A172 (cell line): ENCODE measurements at places on chromosomes 13 and 19. TPM values are rescaled to one million over a fixed set of nuclear protein-coding genes. Genes with fewer than 3 reads are reported as not detected.

DNA sequence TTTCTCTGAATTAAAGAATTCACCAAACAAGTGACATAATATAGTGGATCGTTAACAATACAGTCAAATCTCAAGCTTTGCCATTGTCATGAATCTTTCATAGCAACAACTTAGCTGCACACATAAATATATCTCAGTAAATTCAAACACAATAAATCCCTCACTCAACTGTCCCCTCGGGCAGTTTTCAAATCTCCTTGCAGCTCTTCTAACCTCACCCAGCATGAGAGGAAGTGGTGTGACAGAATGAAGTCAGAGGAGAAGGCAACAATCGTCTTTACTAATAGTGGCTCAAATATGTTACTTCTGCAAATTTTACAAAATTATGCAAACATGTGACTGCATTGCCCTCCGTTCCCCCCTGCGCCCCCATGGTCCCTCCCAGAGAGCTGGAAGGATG is 148.2 kb downstream of the RAP2A start:
- no peak for DNase-seq

The RDH8 gene
- total RNA-seq: not detected in 2 replicates

DNA sequence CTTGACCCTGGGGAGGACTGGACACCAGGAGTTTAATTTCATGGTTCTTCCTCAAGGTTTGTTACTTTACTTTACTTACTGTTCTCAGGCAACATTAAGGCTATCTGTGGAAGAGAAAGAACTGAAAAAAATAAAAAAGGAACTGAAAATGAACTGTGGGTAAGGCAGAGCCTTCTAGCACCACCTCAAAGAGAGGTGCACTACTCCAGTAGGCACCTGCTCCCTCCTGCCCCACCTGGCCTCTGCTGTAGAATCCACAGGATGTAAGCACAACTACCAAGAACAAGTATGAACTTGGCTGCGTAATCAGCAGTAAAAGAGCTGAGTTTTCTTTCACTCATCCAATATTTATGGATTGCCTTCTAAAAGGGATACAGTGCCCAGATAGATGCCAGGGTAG is 12.2 kb downstream of the ZNF112 start:
- no peak for DNase-seq

DNA sequence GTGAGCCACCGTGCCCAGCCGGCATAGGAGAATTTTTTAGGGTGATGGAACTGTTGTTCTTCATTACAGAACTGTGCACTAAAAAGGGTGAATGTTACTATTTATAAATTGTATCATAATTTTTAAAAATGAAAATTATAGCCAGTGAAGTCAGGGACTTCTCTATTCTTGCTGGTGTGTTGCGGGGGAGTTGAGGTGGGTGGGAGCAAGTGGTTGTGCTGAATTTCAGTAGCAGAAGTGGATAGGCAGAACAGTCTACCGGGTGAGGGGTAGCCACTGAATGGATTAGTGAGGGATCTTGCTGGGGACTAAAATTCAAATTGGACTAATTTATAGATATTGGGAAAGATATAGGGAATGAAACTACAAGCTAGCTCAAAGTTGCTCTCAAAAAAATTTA is 74.0 kb downstream of the CAB39L start:
- DNase-seq: no peak

GRCh38 chr13:73715114-73715910 is 418.9 kb downstream of the KLF12 start:
- no peak for DNase-seq

The KRTDAP gene
- total RNA-seq: not detected in 2 replicates

DNA sequence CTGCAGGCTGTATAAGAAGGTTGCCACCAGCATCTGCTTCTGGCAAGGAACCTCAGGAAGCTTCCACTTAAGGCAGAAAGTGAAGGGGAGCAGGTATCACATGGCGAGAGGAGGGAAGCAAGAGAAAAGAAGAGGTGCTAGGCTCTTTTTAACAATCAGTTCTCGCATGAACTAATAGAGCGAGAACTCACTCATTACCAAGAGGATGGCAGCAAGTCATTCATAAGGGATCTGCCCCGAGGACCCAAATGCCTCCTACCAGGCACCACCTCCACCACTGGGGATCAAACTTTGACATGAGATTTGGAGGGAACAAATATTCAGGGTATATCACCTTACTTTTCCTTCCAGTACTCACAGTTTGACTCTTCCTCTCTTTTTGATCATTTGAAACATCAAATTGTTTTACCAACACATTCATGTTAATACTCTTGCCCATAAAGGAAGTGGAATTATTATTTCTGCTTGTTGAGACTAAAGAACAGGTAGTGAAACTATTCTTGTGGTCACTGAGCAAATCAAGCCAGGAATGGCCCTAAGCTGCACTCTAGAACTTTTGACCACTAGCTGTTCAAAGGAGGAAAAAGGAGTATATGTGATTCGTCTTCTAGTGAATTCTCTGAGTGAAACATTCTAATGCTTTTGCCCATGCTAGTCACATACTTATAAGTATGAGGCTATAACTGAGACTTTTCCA is 45.0 kb downstream of the LACC1 start:
- DNase-seq: no peak

DNA sequence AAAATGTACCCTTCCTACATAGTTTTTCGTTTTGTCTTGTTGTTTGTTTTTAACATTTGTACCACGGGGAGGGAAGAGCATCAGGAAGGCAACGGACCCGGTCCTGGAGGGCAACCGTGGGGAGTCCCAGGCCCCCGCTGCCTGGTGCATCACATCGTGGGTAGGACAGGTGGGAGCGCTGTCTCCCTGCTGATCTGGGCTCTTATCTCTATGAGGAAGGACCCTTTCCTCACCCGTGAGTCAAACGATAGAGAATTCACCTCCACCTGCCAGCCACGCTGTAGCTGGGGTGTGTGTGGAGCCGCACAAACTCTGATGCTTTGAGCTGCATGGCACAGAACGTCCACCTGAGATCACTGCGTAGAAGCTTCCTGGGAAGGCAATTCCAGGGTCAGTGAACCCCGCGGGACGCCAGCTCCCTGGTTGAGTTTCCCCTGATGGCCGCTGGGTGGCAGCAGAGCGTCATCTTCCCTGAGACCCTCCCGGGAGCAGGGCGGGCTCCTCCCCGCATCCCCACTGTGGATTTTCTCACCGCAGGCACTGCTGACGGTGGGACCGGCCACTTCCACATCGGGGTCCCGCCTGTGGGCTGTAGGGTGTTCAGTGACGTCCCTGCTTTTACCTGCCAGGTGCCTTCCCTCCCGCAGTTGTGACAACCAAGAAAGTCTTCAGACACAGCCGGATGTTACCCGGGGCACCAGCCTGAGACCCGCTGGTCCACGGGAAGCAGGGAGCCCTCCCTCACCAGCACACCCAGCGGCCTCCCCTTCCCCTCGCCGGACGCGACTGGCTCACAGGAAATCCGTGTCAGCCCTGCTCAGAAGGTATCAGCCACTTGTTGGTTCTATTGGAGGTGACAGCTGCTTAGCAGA is 54.7 kb downstream of the ZNF787 start:
- peak; percentile 72 for DNase-seq

GRCh38 chr19:33644284-33644836 is 22.6 kb downstream of the CHST8 start:
- no peak for DNase-seq

DNA sequence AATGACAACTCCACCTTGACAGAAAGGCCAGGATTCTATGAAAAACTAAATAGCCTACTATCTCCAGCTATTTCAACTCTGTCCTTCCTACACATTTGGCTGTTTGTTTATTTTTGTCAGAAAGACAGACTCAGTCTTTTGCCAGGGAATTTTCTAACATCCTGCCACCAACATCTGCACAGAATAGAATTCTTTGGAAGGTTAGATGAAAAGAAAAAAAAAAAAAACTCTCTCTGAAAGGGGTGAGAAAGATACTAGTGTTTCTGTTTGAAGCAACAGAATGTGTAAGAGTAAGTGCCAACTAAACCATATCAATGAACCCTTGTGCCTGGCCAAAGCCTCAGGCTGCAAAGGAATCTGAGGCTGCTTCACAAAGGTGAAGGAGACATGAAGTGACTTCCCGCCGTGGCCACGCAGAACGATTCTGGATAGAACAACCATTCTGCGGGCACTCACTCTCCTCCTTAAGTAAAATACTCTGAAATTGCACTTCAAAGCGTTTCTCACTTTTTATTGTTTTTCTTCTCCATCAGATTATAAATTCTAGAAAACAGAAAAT is 498.2 kb downstream of the IRS2 start:
- DNase-seq: no peak

DNA sequence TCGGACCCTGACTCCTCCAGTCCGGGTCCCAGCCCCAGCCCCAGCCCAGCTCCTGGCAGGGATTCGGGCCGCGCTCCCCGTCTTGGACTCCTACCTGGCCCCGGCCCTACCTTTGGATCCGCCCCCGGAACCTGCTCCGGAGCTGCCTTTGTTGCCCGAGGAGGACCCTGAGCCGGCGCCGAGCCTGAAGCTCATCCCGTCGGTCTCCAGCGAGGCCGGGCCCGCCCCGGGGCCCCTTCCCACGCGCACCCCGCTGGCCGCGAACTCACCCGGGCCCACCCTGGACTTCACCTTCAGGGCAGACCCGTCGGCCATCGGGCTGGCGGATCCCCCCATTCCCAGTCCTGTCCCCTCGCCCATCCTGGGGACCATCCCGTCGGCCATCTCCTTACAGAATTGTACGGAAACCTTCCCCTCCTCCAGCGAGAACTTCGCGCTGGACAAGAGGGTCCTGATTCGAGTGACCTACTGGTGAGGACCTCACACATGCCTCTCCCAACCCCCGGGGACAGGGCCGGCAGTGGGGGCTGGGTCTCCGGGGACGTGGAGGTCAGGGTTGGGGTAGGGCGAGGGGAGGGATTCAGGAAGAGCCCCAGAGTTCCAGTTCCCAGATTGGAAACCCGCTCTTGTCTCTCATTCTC is 732 bp downstream of the SELENOV start:
- DNase-seq: no peak

The KLHL1 gene
- not detected in 2 replicates for total RNA-seq

The ZNF226 gene
- 23.8 and 30.3 TPM in 2 replicates for total RNA-seq

DNA sequence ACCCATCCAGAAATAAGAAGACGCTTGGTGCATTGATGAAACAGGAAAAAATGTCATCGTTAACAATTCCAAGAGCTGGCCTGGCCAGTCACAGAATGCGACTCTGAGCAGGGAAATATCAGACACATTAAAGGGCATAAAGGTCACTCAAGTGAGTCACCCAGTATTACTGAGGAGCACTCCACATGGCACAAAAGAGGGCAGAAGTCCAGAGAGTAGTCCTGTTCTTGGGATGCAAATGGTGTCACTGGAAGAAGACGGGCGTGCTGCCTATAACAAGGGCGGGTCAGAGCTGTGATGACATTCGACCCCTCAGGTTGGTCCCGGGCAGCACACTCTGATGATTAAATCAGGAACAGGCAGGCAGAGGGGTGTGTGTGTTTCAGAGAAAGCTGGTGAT is 720.3 kb downstream of the UQCRFS1 start:
- no peak for DNase-seq

DNA sequence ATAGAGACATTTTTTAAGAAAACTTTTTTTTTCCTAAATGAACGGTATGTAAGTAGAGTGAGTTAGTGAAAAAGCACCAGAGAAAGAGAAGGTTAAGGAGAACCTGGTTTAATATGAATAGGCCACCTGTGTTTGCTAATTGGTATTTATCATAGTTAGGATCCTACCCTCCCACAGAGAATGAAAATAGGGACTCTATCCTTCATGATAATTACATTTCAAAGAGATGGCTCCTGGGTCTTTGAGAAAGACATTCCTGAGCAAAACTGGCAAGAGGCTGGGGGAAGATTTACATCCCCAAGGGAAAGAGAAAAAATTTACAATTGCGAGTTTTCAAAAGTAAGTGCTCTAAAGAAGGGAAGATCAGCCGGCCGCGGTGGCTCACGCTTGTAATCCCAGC is 1284.5 kb downstream of the SLITRK1 start:
- DNase-seq: no peak

DNA sequence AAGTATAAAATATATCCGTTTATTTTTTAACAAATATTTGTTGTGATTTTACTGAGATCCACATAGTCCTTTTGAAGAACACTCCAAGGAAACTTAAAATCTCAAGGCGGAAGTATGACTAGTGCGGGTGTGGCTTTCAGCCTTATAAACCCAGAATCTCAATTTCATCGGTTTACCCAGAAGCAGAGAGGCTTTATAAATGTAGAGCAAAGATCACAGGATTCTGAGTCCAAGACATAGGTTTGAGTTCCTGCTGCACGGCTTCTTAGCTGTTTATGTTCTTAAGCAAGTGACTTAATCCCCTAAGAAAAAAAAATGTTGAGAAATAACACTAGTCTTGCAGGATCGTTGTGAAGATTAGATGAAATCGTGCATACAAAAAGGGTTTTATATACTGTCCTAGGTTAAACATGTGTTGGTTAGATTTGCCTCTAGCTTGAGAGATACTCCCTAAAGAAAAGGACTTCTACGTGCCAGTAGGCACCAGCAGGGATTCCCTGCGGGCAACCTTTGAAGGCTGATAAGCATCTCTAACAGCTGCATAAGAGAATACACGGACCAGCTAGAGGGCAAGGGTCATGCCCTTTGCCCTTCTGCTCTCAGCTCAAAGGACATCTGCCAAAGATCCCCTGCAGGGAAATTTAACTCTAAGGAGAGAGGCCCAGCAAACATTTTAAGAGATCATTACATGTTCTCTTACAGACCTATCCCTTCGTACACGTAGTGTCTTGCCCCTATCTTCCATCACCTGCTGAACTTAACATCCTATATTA is 130.4 kb upstream of the MIR17HG start:
- DNase-seq: no peak

DNA sequence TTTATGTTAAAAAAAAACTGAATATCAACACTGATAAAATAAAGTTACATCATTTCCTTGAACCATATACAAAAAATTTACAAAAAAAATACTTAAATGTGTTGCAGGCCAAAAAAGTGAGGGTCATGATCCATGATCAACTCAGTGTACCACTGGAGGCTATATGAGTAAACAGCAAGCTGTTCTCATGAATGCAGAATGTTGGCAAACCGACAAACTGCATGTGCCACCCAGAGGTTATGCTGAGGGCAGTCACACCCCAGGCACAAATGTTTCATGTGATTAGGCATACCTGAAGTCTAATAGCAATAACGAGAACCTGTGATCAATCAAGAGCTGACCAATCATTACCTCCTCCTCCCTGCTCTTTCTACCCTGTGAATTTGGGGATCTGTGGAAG is 91.9 kb downstream of the ZNF431 start:
- no peak for DNase-seq

- no peak for DNase-seq
Measured at GRCh38 chr13:83666141-83666540, 216.1 kb downstream of the SLITRK1 start.

GRCh38 chr13:32748305-32748704 is 162.1 kb downstream of the PDS5B start:
- DNase-seq: no peak
